ENCODE measurements at places on chromosomes 5 and 9. TPM values are rescaled to one million over a fixed set of nuclear protein-coding genes. Genes with fewer than 3 reads are reported as not detected.

The OR13J1 gene
- not detected for total RNA-seq

The CYLC2 gene
- not detected for total RNA-seq

DNA sequence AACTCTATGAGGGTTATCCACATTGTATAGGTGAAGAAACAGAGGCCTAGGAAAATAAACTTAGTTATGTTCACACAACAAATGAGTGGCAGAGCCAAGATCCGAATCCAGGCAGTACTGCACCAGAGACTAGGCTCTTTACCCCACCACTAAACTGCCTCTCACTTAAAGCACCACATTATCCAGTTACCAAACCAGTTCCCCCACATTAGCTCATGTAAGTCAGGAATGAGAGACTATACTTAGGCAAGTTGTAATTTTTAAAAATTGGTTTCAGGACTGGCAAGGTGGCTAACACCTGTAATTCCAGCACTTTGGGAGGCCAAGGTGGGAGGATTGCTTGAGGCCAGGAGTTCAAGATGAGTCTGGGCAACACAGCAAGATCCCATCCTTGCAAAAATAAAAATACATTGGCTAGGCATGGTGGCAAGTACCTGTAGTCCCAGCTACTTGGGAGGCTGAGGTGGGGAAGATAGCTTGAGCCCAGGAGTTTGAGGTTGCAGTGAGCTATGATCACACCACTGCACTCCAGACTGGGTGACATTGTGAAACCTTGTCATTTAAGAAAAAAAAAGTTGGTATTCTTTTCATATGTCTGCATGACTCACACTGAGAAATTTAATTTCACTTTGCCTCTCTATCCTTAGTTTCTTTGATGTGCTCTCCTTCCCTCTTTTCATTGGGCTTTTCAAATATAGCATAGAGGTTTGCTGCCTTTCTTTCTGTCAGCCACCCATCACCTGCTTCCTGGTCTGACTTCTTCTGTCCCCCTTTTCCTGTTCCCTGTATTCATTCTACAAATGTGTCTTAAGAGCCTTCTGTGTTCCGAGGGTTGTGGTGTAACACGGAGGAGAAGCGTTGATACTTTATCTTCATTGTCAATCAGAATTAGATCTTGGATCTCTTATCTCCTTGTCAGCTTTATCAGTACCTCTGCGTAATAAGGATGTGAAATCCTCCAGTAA lies 64.7 kb downstream of the ERMP1 start:
- no peak for DNase-seq

GRCh38 chr9:123478160-123478559 lies 122.2 kb downstream of the CRB2 start:
- DNase-seq: no peak
